Skin of body (tissue), 3 donors: ENCODE measurements at places on chromosomes 5 and 9. TPM values are rescaled to one million over a fixed set of nuclear protein-coding genes. Genes with fewer than 3 reads are reported as not detected.
A peak's percentile ranks its signal among the peaks of the same experiment; 100 is the strongest.

Gene PITX1
- 1.1 TPM for total RNA-seq

Gene MYORG
- total RNA-seq = 2.6 TPM

Gene NUTM2G
- not detected for total RNA-seq

DNA sequence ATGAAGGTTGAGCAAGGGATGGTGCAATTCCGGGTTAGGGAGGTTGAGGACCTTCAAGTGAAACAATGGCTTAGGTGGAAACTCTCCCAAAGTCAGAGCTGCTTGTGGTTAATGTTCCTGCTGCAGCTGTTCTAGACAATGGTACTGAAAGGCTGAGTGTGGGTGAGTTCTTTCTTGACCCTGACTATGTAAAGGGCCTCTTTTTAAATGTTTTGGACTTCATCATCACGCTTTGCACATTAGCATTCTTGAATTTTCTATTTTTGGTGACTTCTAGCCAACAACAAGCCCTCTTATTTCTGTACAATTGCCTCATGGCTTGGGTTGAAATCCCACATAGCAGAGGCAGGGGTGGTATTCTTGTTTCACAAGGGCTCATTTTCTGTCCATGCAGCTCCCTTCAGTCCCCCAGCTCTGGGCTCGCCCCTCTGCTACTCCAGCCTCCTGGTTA, 136.3 kb upstream of the ANKRD55 start:
- DNase-seq = no peak

DNA sequence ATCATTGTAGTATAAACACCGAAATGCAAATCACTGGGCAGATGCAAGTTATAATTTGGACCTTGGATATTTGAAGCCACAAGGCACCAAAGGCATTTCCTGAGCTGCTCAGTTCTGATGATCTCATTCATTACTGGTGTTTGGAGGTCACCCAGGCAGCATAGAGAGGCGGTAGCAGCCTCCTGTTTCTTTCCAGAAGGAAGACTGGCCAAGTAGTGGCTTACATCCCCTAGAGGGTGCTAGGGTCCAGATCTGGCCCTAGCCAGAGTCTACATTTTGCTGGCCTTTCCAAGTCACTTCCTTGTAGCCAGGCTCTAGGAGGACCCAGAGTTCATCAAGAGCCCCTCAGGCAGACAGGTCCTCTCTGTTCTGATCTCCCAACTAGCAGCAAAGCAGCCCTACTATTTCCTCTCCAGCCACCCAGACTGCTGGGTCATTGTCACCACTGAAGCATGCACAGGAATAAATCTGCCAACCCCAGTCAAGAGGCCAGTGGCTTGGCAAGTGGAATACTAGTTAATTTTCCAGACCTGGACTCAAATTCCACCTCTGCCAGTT, 33.4 kb upstream of the TTC1 start:
- no peak for DNase-seq

DNA sequence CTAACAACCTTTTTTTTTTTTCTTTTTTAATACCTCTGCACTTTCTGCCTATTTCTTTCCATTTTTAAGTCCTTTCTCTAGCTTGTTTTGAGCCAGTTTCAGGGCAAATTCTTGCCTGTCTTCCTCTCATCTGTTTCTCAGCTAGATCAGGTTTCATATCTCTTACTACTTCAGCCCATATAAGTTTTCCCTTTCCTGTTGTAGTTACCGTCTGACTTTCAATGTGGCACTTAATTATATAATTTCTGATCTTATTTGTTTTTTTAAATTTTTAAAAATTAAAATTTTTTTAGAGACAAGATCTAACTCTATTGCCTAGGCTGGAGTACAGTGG, 104.7 kb upstream of the ELL2 start:
- DNase-seq = no peak

DNA sequence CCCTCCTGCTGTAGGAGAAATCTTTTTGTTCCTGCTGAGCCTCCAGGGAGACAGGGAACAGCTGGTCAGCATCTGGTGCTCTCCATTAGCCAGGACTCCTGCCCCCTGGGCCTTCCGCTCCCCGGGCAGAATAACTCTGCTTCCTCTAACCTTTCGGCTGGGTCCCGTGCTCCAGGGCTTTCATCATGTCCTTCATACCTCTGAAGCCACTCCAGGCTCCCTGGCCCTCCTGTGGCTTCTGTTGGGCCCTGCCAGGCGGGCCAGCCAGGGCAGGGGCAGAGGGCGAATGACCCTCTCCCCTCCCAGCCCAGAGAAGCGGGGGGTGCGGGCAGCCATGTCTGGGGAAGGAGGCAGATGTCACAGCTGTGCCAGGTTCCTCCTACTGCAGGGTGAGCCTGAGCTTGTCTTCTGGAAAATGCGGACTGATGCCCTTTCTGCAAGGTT, 81.7 kb upstream of the LMX1B start:
- no peak for DNase-seq

DNA sequence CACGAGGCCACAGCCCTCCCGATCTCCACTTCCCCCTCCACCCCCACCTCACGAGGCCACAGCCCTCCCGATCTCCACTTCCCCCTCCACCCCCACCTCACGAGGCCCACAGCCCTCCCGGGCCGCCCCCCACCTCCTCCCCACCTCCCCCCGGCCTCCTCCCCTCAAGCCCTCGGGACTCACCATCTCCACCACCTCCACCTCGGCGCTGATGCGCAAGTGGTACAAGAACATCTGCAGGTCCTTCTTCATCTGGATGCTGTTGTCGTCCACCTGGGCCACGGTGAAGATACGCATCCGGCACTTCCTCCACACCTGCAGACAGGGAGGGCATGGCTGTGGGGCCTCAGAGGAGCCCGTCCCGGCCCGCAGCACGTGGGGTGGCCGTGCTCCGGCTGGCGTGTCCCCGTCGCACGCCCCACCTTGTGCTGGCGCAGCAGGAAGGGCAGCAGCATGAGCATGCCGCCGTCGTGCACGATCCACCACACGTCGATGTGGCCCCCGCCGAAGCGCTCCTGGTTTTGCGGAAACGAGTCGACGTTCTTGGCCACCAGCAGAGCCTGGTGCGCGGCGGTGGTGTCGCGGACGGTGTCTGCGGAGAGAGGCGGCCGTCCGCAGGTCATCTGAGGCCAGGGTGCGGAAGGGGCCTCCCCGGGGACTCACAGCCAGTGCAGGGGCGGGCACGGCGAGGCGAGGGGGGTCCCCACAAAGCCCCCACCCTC, 48.0 kb downstream of the SLC12A7 start:
- no peak for DNase-seq

- no peak for DNase-seq
Measured at GRCh38 chr9:82010711-82011110, 22.1 kb downstream of the SPATA31D1 start.

GRCh38 chr5:132556763-132557477, at the start of gene RAD50:
RAD50 (plus strand) TSS chr5:132556977; CDS start chr5:132557325, 348 bp downstream.
- peak; percentile 85 for DNase-seq

GRCh38 chr9:129946246-129946995, 96.6 kb downstream of the FNBP1 start:
- peak; percentile 17 for DNase-seq
